CD14-positive monocyte (primary cell): ENCODE measurements at places on chromosomes 12 and 14.

- no peak for DNase-seq
Measured at GRCh38 chr14:100486025-100486828, 101.0 kb downstream of the BEGAIN start.

DNA sequence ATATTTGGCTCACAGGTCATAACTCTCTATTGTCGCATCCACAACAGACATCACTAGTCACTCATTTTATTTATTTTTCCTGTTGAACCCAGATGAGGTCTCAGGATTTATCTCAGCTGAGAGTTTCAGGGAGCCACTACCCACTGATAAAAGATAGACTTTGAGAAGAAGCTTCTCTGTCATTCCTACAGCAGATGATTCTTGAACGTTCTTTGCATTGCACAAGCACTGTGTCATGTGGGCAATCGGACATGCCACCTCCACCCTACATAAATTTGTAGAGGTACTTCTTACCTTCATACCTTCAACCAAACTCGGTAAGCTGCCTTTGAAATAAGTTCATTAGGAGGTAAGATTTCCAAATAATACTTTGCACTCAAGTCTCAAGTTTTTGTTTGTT lies 627.9 kb upstream of the TBX3 start:
- no peak for DNase-seq

DNA sequence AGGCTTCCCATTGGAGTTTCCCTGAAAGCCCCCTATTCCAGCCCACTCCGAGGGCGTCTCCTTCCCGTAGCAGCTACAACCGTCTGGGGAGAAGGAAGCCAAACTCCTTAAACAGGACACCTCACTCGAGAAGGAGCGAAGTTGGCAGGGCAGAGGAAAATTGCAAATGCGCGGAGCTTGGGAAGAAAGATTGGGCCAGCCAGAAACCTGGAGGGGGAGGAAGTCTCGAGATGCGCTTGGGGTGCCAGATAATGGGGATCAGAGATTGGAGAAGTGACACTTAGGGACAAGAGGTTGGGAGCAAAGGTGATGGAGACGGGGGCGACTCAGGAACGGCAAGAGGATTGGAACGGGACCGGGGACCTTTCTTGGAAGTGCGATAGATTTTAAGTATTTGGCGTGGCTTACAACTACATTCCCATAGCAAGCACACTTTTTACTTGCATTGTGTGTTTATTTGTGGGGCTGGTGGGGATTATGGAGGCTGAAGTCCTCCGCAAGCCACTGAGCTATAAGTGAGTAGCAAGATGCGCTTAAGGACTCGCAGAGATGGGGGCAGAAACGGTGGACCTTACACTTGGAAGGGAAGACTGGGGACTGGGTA lies 926 bp downstream of the HRK start:
- DNase-seq, result no peak

GRCh38 chr12:113063396-113064350 lies 7.1 kb downstream of the DTX1 start:
- no peak for DNase-seq
